ENCODE measurements at places on chromosomes 16 and 17.

GRCh38 chr16:54269461-54269860 is 17.1 kb downstream of the IRX3 start:
- no peak for DNase-seq

DNA sequence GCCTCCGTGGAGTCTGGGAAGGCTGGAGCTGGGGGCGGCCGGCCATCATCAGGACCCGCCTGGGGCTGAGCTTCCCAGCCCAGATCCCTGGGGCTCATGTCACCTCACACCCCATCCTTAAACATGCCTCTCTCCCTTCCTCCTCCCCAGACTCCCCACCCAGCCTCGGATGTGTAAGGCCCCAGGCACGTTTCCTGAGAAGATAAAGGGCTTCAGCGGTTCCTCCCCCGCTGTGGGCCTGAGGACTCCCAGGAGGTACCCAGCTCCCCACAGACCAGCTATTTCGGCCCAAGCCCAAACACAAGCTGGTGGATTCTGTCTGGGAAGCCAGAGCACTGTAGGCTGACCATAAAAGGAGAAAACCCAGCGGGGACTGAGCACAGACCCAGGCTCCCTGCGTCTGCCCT is 49.2 kb downstream of the MYH11 start:
- no peak for DNase-seq

- no peak for DNase-seq
These were observed 178.0 kb downstream of the RPTOR start for GRCh38 chr17:80722661-80723060.

- no peak for DNase-seq
These were observed 12.3 kb upstream of the MPRIP start for GRCh38 chr17:17029938-17030337.

GRCh38 chr16:440627-441026 is 15.2 kb downstream of the RAB11FIP3 start:
- no peak for DNase-seq

Measured in hepatocyte (in vitro differentiated cells).